ENCODE measurements at places on chromosomes 7 and 10. TPM values are rescaled to one million over a fixed set of nuclear protein-coding genes. Genes with fewer than 3 reads are reported as not detected.

- H3K4me3 ChIP-seq: no peak overlapping the region
- no peak overlapping the region for H3K27ac ChIP-seq
- H3K36me3 ChIP-seq: no peaks in the 10 kb centered on the region
- no peaks in the 10 kb centered on the region for H3K4me1 ChIP-seq
- no peaks in the 10 kb centered on the region for H3K27me3 ChIP-seq
Measured at GRCh38 chr10:42992156-42992956, 84.5 kb upstream of the RET start.

- no peaks in the 10 kb centered on the region for H3K27me3 ChIP-seq
- no peak for DNase-seq
- peaks cover 4% of the 10 kb centered on the region for H3K4me1 ChIP-seq
- no peak overlapping the region for H3K27ac ChIP-seq
- H3K4me3 ChIP-seq: no peak overlapping the region
- H3K36me3 ChIP-seq: peaks cover 44% of the 10 kb centered on the region
Measured at GRCh38 chr7:101917566-101917965, 100.1 kb downstream of the CUX1 start.

DNA sequence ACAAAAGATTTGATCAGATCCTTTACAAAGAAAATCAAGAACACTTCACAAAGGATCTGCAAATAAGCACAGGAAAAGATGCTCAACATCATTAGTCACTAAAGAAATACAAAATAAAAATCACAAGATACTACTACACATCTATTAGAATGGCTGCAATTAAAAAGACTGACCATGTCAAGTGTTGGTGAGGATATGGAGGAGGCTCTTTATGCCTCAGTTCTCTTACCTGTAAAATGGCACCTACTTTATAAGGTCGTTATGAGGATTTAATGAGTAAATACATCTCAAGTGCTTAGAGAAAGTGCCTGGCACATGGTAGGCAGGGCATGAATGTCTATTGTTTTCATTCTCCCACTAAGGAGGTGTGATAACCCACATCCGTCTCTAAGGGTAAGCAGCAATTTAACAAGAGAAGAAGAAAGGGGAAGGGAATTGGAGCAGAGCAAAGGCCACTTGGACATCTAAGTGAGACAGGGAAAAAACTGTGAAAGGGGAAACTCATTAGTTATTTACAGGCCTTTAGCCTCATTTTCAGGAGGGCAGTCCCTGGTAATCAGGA lies 157.5 kb upstream of the NFE2L3 start:
- H3K4me3 ChIP-seq: no peak overlapping the region
- no peak for DNase-seq
- no peaks in the 10 kb centered on the region for H3K4me1 ChIP-seq
- no peaks in the 10 kb centered on the region for H3K27me3 ChIP-seq
- H3K36me3 ChIP-seq: no peaks in the 10 kb centered on the region

DNA sequence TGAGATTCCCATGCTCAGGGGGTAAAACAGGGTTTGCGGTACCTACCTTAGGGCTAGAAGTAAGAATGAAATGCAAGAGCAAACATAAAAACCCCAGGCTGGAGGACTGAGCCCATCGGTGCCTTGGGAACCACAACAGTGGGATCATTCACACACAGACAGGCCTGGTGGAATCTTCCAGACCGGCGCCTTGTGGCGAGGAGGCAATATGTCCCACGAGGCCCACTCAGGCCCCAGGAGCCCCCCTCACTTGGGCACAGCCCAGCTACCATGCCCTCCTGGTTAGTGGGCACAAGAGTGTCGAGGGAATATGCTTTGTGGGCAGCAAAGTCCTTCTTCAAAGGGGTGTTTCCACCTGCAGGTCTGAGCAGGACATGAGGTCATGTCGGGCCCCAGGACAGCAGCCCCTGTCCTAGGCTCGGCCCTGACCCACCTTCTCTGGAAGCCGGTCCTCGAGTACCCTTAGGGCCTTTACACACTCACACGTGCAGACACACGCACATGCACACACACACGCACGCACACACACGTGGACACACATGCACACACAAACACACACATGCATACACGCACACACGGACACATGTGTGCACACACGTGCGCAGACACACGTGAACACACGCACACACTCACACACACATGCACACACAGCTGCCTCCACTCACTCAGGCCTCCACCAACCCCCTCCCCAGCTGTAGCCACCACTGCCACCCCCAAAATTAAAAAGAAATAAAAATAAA lies 51.5 kb upstream of the MYL10 start:
- H3K36me3 ChIP-seq: no peaks in the 10 kb centered on the region
- DNase-seq: no peak
- H3K4me1 ChIP-seq: no peaks in the 10 kb centered on the region
- no peak overlapping the region for H3K27ac ChIP-seq

- no peaks in the 10 kb centered on the region for H3K27me3 ChIP-seq
- no peaks in the 10 kb centered on the region for H3K4me1 ChIP-seq
- no peak overlapping the region for H3K4me3 ChIP-seq
Measured at GRCh38 chr7:158404031-158404761, 183.4 kb downstream of the PTPRN2 start.

DNA sequence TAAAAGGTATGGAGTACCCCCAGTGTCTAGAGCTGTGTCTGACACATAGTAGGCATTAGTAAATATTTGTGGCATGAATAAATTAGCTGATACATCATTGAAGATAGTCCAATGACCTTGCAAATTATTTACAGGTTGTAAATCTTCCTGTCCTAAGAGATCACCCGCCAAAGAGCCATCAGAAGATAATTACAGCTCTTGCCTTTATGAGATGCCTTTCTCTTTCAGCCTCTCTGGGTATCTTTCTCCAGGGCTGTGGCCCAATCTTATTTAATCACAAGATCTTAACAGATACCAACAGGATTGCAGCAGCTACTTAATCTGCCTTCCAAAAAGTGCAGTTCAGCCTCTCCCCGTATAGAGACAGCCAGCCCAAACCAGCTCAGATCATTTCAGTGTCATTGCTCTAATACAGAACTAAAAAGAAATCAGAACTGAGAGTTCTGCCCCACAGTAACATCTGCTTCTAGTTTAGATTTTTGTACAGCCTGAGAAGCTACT lies 41.5 kb downstream of the MYOF start:
- peaks cover 28% of the 10 kb centered on the region for H3K36me3 ChIP-seq
- no peak for DNase-seq
- H3K27ac ChIP-seq: no peak overlapping the region
- peaks cover 24% of the 10 kb centered on the region for H3K4me1 ChIP-seq

Gene MIOS
- total RNA-seq: 51.7 TPM

- DNase-seq: no peak
- no peaks in the 10 kb centered on the region for H3K36me3 ChIP-seq
- H3K27ac ChIP-seq: no peak overlapping the region
- no peaks in the 10 kb centered on the region for H3K4me1 ChIP-seq
- no peaks in the 10 kb centered on the region for H3K27me3 ChIP-seq
Measured at GRCh38 chr7:81140252-81140651, 221.4 kb upstream of the SEMA3C start.
